ENCODE measurements at places on chromosomes 7 and 10.

DNA sequence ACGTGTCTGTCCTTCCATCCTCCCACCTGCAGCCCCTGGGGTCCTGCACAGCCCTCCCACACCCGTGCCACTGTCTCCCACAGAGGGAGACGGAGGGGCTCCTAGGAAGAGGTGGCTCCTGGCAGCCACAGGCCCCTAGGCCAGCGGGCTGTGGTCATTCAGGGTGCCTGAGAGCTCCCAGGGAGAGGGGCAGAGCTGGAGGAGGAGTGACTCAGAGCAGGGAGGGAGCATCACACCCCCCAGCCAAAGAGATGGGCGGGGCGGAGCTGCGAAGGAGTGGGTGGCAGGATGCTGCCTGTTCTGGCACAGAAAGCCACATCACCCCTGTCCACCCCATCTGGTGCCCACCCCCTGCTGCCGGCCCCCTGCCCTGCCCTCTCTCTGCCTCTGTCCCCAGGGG, 50.5 kb downstream of the STK32C start:
- DNase-seq: peak; percentile 23

DNA sequence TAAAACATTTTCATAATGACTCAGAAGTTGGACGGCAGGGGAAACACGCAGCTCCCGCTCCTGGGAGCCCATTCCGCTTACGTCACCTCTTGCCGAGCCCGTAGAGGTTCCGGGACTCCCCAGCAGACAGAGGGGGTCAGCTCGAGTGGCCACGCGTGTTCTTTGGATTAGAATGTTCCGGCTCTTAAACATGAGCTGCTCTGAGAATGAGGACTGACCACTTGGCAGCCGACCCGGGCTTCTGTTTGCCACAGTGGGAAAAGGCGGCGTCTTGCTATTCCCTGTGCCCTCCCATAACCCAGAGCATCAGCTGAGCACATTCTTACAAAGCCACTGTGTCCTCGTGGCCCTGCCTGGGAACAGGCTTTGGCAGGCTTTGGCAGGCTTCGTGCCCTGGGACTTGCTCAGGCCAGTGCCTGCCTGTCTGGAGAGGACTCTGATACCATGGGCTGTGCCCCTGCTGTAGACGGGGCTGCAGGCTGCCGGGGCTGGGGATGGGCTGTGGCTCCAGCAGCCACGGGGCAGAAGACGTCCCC, 40.1 kb downstream of the PFKP start:
- no peak for DNase-seq

- DNase-seq: no peak
Measured at GRCh38 chr10:69093933-69094332, 6.0 kb downstream of the SRGN start.

DNA sequence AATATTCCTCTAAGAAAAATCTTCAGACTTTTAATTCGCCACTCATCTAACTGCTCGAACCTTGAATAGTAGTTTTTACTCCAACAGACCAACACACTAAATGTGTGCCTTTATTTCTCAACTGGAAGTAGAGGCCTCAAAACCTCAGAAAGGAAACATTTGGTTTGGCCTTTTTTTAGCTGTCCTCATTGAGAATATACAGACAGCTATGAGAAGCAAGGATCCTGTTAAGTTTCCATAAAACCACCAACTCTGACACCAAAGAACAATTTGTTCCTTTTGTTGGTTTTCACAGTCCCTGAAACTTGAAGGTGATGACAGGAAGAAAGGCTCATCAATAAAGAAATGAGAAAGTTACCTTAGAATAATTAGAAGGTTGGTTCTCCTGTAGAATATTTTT, 199.2 kb upstream of the MEOX2 start:
- no peak for DNase-seq

GRCh38 chr7:132430861-132431822, 145.1 kb downstream of the PLXNA4 start:
- DNase-seq: peak; percentile 69

DNA sequence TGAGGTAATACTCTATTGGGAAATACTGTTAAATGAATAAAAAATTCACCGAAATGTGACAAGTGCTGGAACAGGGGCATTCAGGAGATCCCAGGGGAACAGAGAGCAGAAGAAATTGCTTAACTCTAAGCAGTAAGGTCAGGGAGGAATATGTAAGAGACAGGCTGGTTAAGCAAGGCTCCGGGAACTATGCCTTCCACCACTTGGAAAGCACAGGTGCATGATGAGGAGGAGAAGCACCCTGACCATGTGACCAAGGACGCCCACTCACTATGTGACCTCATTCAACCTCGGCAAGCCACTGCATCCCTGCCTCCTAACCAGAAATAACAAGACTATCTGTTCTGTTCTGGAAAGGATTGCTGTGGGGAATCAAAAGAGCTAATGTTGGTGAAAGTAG, 218.4 kb downstream of the ELMO1 start:
- DNase-seq: no peak

DNA sequence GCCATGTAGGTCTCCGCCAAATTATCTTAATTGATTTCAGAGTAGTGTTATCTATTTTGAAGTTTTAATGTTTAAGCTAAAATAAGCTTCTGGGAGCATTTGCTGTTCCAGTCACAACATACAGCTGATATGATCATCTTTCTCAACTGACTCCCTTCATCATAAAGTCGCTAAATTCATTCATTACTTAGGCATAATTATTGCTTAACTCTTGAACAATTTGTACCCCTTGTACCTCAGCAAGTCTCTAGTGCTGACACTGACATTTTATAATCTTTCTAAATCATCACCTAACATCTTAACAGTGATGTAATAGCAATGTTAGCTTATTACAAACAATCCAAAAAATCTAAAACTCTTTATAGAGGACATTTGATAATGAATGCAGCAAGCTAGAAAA, 54.3 kb upstream of the WNT16 start:
- DNase-seq: no peak

DNA sequence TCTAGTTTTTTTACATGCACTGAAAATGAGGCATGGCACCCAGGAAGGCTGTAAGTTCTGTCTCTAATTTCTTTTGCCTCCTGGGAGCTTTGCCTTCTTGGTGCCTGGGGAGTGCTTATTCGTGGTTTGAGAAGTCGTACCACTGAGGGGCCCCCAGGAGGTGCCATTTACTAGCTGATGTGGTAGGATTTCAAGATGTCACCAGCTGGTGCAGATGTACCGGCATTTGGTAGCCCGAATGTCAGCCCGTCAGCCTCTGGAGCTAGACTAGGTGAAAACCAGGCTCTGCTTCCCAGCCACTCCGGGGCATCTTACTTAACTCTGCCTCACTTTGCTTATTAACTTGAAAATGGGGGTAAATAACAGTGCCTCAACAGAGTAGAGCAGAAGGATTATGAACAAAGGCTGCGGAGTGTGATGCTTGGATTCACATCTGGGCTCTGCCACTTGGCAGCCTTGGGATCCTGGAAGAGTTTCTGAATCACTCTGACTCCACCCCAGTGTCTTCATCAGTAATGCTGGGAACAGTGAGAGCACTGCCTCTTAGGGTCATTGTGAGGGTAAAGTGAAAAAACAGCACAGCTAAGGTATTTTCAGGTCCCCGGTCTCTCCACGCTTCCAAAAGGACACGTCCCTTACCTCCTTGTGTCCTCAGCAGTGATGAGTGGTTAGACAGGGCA, 31.4 kb upstream of the BTBD16 start:
- no peak for DNase-seq

DNA sequence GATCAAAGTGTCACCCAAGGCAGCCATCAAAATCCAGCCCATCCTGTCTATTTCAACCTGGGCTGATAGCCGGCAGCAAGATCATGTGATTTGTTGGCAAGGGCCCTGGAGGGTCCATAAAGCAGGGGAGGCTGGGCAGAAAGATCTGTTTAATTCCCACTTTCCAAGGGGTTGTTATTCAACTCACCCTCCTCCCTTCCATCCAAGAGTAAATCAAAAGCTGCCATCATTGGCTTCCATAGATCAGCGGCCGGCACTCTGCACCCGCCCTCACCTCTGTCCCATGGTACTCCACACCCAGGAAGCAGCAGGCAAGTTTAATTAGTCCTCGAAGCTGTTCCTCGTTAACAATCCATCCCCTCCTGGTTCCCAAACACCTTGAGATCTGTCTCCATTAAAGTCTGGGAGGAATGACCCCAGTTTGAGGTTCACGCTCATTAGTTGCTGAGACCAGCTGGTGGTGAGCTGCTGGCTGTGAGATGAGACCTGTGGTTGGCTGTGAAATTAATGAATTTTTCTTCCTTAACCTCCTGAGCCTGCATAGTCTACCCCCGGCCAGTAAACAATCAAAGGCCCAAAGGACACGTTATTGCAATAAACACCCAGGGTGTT, 120.6 kb upstream of the CHST15 start:
- no peak for DNase-seq

DNA sequence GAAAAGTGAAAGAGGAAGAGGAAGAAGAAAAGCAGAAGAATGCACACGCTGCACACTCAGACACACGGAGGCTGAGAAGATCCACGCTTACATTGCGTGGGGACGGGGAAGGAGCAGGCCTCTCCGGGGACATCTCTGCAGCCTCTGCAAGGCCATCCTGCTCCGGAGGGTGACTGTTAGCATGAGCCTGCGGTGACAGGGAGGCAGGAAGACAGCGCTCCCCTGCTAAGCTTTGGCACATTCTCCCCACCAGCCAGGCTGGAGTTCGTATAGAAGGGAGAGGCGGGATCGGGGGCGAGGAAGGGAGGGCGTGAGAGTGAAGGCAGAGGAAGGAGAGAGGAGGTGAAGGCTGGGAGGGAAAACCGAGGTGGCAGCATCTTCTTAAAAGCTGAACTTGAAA, 366.0 kb upstream of the SHH start:
- DNase-seq: no peak

DNA sequence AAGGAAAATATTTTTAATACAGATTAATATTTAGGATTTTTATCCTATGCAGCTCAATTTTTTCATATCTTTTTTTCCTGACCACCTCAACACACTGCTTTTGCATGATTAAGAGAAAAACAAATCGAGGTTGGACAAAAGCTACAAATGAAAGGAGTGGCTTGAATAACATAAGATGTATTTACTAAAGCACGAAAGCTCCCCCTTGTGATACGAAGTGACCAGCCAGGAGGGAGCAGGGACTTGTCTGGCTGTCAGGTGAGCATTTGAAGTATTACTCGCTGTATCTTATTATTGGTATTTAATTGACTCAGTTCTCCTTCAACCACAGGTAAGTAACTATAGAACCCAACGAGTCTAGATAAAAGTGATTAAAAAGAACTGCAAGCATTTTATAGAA, 265.2 kb upstream of the PHF14 start:
- DNase-seq: peak; percentile 1

DNA sequence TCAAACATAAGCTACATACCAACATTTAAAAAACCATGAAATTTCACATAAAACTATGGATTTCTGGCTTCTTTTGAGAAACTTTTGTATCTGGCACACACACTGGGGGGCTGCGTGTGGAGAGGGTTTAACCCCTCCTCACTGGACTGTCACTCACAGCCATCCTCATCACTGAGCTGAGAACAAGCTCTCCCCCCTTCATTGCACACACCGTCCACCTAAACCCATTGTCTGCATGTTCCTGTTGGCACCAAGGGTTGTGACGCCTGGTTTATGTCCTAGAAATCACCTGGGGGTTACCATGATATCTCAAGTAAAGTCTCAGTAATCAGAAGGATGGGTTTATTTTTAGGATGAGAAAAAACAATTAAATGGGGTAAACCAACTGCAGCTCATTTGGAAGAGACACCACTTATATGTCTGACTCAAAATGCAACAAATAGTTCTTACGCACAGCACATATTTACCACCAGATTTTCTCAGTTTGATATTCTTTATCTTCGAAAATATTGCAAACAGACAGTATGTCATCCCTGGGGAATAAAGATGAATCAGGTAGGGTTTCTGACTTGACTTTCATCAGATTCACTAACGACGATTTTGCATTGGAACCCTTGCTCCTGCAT, 218.5 kb upstream of the KLF6 start:
- DNase-seq: no peak

DNA sequence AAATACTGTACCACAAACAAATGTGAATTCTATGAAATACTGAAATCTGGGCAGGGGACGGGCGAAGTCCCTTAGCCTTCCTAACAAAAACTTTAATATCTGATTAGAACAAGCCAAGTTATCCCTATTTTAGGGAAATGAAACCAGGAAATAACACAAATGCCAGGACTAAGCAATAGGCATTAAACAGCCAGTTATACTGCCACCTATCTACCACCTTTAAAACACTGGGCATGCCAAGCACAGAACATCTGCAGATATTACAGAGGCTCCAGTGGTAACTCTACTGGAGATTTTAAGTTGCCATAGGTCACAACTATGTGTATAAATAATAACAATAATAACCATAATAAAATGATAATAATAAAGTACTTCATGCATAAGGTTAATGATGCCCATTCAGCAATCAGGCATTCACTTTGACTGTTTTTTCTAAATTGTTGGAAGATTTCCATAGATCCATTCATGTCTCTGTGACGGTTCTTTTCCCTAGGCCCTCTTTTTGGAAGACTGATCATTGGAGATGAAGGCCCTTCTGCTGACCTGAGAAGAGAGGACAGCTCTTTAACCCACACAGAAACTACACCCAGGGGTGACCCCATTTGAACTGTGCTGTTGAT, 195.7 kb downstream of the CACNA2D1 start:
- no peak for DNase-seq

- no peak for DNase-seq
Measured at GRCh38 chr10:1287971-1288401, 231.8 kb downstream of the WDR37 start.

GRCh38 chr10:98694014-98694413, 247.3 kb upstream of the HPS1 start:
- DNase-seq: no peak

DNA sequence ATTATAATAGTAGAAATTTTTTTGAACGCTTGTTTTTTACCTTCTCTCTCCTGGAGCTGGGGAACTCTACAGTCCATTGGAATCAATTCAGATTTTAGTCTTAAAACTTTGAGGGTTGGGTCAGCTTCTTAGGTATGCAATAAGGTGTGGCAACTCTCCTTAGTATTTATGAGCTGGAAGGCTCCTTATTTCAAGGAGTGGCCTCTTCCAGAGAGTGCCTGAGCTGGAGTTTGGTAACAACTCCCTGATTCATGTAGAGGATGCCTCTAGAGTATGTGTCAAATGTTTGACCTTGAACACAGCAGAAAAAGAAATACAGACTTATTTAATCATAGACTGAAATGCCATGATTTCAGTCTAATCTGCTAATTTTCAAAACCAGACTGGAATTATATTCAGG, 11.1 kb downstream of the CDK14 start:
- DNase-seq: no peak

DNA sequence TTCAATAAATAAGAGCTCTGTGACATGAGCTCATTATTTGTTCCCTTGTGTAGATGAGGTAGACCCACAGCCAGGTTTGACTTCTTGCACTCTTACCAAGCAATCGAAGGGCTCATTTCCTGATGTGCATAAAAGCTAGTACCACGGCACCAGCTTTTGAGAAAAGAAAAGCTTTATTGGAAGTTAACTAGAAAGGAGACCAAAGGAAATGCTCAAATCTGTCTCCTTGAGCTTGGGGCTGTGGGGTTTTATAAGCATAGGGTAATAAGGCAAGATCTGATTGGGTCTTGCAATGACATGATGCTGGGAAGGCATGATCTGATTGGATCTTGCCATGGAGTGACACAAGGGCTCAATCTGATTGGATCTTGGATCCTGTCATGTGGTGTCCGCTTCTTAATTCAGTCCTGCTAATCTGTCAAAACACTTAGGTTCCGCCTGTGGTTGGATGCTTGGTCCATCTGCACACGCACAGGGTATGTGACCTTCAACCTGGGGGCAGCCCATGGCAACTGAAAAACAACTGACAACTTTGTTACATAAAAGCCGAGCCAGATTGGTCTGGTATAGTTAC, 47.8 kb upstream of the FRMD4A start:
- DNase-seq: no peak

GRCh38 chr10:12264204-12264940, 68.4 kb downstream of the CDC123 start:
- DNase-seq: peak; percentile 68

- no peak for DNase-seq
Measured at GRCh38 chr7:114784177-114784576, 137.7 kb upstream of the MDFIC start.
